ENCODE measurements at places on chromosomes 3 and 15.
A peak's percentile ranks its signal among the peaks of the same experiment; 100 is the strongest.

- peak; percentile 5 for DNase-seq
Observed at GRCh38 chr15:42104095-42104891, 9.9 kb upstream of the PLA2G4D start.

GRCh38 chr3:39839484-39839883 is 30.1 kb downstream of the MYRIP start:
- DNase-seq: no peak

DNA sequence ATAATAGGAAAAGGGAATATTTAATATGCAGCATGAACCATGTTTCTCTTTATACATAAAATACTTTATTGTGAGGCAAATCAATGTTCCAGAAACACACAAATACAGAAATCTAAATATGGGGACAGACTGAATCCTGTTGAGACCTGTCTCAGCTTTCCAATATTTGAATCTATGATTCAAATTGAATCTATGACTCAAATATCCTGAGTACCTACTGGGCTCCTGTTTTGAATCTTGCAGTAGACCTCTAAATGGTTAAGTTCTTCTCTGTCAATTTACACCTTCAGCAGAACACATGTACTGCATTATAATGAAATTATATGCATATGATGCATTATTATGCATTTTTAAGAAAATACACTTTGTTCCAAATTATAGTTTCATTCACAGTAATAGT is 143.2 kb upstream of the PLXND1 start:
- no peak for DNase-seq

- no peak for DNase-seq
Observed at GRCh38 chr3:62035402-62036057, 337.8 kb downstream of the FEZF2 start.
